ENCODE measurements at places on chromosomes 7 and 10.

DNA sequence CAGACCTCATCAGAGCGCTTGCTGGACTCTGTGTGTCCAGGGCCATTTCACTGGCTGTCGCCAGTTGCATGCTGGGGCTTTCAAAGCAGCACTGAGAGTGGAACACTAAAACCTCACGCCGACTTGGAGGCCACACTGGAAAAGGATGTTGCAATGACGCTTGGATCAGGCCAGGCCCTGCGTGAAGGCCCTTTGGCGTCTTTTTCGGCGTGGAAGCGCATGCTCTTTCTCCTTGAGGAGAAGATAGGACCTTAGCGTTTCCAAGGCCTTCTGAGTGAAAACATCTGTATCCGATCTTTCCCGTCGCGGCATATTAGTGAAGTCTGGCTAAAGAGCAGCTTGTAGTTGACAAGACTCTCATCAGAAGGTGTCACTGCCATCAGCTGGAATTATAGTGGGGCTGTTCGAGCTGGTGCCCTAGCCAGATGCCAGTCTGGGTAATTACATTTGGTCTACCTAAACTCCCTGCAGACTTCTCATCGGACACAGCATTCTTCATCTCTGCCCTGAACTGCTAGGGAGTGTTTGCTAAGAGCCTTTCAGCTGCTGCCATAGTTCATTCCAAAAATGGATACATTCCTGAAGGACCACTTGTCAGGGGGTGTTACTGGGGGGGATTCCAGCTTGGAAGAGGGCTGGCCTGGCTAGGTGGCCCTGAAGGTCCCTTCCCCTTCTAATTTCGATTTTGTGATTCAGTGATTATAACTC is 167.7 kb upstream of the TCF7L2 start:
- no peak for DNase-seq

- no peak for DNase-seq
Measured at GRCh38 chr7:91846436-91846835, 34.1 kb downstream of the MTERF1 start.

DNA sequence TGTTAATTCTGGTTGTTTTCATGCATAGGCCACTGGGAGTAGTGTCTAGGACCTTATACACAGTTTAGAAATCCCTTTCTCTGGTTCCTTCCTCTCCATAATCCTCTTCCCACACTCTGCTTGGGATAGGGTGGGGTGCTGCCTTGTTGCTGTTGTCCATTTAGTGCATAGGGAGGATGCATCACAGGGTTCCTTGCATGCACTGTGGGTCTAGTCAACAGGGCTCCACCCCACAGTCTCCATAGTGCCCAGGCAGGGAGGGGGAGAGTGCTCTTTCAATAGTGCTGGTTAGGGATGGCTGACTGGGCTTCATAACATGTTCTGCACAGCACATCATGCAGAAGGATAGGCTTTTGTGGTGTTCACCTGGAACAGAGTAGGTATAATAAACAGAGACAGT is 81.1 kb downstream of the ARHGAP12 start:
- no peak for DNase-seq

DNA sequence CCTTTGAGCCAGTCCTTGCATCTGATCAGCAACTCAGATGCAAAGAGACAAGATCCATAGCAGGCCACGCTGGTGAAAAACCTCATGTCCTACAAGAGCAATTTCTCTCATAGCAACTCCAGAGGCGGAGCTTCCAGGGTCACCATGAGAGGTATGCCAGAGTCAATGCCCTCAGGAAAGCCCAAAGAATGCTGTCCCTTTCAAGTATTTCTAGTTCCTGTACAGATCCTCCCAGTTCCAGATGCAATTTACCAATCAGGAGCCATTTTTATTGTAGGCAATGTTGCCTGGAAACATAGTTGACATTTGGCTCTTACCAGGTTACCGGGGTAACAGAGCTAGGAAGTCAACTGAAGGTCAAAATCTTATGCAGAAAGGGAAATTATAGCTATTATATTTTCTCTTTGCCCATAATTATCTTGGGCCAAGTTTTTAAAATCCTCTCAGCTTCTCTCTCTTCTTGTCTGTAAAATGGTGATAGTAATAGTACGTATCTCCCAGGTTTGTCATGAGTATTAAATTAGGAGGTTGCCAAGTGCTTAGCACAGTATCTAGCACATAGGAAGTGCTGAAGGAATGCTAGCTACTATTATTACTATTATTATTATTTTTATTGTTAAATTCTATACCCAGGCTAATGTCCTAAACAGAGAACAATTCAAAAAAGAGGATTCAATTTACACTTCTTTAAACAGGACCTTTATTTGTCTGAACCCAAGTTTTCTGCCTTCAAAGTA is 46.3 kb upstream of the TM9SF3 start:
- no peak for DNase-seq

GRCh38 chr7:151374726-151375125 is 33.1 kb downstream of the NUB1 start:
- DNase-seq: no peak

GRCh38 chr10:75403144-75403938 is 1.8 kb upstream of the ZNF503 start:
- peak; percentile 6 for DNase-seq

DNA sequence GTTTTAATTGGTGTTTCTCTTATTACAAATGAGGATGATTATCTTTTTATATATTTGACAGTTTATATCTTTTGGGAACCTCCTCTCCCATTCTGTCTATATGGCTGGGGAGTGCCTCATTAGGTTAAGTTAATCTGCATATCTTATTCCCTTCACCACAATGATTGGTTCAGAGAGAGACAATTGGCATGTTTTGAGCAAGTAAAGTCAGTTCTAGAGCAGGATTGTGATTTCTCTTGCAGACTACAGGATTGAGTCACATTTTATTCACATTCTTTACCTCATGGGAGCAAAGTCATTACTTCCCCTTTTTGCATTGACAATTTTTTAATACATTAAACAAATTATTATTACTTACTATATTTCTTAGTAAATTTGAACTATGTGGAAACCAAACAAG is 345.6 kb downstream of the MDFIC start:
- no peak for DNase-seq

DNA sequence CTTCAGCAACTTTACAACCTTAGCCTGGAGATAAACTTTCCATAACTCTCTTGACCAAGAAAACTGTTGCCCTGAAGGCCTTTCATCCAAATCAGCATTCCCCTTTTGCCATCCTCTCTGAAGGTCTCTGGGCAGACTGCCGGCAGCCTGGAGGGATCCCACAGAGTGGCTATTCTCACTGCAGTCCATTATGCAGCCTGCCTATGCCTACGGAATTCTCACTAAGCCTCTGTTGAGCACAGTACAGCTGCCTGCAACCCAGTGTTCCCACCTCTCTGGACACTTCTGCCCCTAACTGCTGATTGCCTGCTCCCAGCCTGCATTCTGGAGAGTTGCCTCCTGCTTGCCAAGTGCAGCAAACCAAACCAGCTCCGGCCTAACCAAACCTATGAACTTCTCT is 548.9 kb upstream of the STEAP1 start:
- peak; percentile 24 for DNase-seq

GRCh38 chr10:7464691-7465090 is 53.9 kb upstream of the SFMBT2 start:
- no peak for DNase-seq

- no peak for DNase-seq
Measured at GRCh38 chr7:90172624-90173023, 18.4 kb downstream of the STEAP1 start.
